Stomach (tissue), 19 donors: ENCODE measurements at places on chromosomes 4 and X. TPM values are rescaled to one million over a fixed set of nuclear protein-coding genes. Genes with fewer than 3 reads are reported as not detected.

GPM6B gene
- total RNA-seq: 13.4 TPM

DIPK2B gene
- 4.0 TPM for total RNA-seq

- no peak for DNase-seq
These were observed 1.3 kb downstream of the DLG3 start for GRCh38 chrX:70445951-70446350.

DNA sequence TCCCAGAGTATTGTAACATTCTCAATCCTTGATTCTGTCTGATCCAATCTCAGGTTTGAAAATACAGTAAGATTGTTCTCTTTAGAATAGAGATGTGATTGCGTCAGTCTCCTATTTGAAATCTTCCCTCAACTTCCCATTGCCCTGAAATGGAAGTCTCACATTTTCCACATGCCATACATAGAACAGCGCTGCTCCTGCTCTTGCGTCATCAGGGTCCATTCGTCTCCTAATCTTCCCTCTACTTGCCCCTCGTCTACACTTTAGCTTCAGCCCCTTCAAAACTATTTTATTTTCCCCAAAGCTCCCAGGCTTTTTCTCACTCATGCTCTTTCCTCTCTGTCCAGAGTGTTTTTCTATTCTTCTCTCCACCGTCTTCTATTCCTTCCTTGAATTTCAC lies 301.7 kb upstream of the MAGEB2 start:
- no peak for DNase-seq

- no peak for DNase-seq
These were observed 1964.2 kb downstream of the ARAP2 start for GRCh38 chr4:34280131-34280530.

NOX1 gene
- total RNA-seq: not detected

DNA sequence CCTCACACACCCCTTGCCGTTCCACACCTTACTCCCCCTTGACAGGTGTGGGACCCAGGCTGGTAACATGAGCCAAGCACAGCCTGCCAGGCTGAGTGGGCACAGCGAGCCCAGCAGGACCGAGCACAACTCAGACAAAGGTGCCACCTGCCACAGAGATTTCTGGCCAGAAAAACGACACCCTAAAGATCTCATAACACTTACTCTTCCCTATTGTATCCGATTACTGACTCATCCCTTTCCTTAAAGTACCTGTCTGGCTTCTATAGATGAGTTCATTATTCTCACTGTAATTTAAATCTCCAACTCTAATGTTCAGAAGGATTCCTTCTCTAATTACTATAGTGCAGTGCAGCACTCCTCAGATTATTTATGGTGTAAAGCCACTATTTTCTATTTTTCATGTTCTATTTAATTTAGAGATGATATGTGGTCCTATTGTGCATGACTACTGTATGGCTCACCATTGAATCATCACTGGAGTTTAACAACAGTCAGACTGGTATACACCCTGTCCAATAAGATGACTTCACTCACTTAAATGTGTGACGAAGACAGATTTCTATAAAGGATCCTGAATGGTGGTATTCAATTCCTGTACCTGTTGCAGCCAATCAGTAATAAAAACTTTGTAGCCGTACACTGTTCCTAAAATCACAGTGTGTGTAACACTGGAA lies 7.6 kb upstream of the SYTL5 start:
- no peak for DNase-seq

- no peak for DNase-seq
These were observed 38.9 kb downstream of the PAGE2 start for GRCh38 chrX:55127692-55128091.

NLGN3 gene
- total RNA-seq: not detected

SLC39A8 gene
- 24.6 TPM for total RNA-seq

GRCh38 chr4:80090090-80090489 lies 17.1 kb upstream of the ANTXR2 start:
- no peak for DNase-seq

GRCh38 chr4:166501941-166502382 lies 628.9 kb downstream of the TLL1 start:
- DNase-seq: peak; percentile 48

- DNase-seq: peak; percentile 38
These were observed 2.8 kb upstream of the PCDH7 start for GRCh38 chr4:30717208-30718020.

APLN gene
- total RNA-seq: 0.45 TPM

- DNase-seq: no peak
These were observed 35.1 kb downstream of the SMIM31 start for GRCh38 chr4:164789047-164789446.

BANK1 gene
- total RNA-seq: 12.9 TPM

VSIG1 gene
- 231 TPM for total RNA-seq

GRCh38 chrX:16491461-16491860 lies 158.5 kb upstream of the S100G start:
- no peak for DNase-seq

DUSP21 gene
- not detected for total RNA-seq

UCP1 gene
- not detected for total RNA-seq

PIR gene
- 5.5 TPM for total RNA-seq
